GM23338 (cell line): ENCODE measurements at places on chromosomes 11 and 22. TPM values are rescaled to one million over a fixed set of nuclear protein-coding genes. Genes with fewer than 3 reads are reported as not detected.

Gene PNPLA5
- 5.9 and 6.8 TPM in 2 replicates for total RNA-seq

Gene TSPO
- 42.5 and 44.7 TPM in 2 replicates for total RNA-seq

Gene ALX4
- not detected in 2 replicates for total RNA-seq

Gene MS4A7
- total RNA-seq = 0.07 TPM in 1 of 2 replicates, not detected in the other

Gene SLC15A3
- total RNA-seq = 15.8 and 18.9 TPM in 2 replicates

Gene USP2
- 4.9 and 6.6 TPM in 2 replicates for total RNA-seq

Gene CD6
- total RNA-seq = 0.49 and 1.9 TPM in 2 replicates

Gene ILK
- total RNA-seq = 75.1 and 91.0 TPM in 2 replicates

Gene GALR3
- total RNA-seq = 0.23 and 0.63 TPM in 2 replicates

Gene PHOX2A
- total RNA-seq = not detected in 2 replicates
